ENCODE measurements at places on chromosomes 7 and 10.

GRCh38 chr7:116497708-116498107 lies 1.8 kb upstream of the CAV2 start:
- no peak for DNase-seq

- DNase-seq = no peak
These were observed 2.3 kb upstream of the MIOS start for GRCh38 chr7:7564323-7564780.

- no peak for DNase-seq
These were observed 205.8 kb downstream of the EXOC4 start for GRCh38 chr7:133458688-133459087.

DNA sequence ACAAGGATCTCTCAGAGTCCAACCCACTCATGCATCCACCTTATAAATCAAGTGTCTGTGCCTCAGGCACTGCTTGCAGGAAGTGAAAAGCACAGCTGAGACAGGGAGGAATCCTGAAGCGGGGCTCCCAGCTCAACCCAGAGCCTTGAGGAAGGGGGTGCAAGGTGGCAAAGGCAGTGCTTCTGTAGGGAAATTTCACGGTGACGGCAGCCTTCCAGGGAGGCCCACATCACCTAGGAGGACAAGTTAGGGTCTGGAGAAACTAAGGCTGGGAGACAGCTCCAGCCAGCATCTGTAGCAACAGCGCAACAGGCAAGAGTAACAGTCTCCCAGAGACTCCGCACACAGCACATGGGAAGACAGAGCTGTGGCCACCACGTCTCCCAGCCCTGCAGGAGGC lies 2.7 kb downstream of the AOC1 start:
- no peak for DNase-seq

DNA sequence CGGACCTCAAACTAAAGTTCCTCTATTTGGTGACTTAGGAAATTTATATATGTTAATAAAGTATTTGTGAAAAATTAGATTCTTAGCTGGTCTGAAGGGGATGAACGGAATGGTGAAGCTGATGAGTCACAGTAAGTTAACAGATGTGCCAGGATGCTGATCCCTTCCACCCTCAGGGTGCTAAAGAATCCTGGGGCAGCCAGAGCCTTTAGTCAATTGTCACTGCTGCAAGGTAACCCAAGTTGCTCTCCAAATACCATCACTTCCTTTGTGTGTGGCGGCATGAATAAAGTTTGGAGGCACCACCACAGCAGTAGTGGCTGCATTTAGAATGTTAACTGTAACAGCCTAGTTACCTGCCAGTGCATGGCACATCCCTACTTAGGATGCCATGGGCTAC lies 222.6 kb upstream of the PPP1R3A start:
- DNase-seq = no peak

GRCh38 chr10:97030894-97031293 lies 154.9 kb downstream of the SLIT1 start:
- no peak for DNase-seq

- DNase-seq = no peak
These were observed 431.0 kb upstream of the GALNT17 start for GRCh38 chr7:70700941-70701425.

GRCh38 chr10:28327491-28327880 lies 24.6 kb upstream of the MPP7 start:
- no peak for DNase-seq

DNA sequence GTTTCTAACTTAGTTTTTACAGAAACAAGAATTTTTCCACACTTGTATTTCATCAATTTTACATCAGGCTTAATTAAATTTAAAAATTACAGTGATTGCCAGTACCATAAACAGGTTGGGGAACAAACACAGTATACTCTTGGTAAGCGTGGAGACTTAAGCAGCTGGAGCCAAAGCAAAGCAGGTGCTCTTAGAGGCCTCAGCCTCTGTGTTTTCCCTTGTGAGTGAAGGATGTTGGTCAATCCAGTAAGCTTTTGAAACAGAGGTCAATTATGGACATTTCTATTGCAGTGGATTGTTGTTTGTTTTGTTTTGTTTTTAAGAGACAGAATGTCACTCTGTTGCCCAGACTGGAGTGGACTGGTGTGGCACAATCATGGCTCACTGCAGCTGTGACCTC lies 100.6 kb upstream of the CELF2 start:
- DNase-seq = no peak

DNA sequence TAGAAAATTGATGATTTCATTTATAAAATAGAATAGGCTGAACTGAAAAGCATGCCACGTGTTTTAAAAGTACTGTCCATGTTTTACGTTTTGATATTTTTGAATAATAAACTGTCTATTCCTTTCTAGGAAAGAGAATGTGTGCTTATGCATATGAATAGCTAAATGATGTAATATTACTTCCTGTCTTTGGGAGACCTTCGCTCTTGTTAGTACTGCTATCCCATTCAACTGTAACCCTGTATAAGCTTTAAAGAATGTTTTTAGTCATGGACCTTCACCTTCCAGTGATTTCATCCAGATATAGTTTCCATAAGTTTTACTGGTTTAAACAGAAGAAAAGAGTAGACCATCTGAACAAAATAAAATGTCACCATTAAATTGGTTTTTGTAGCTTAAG lies 274.4 kb upstream of the SEMA3A start:
- DNase-seq = no peak

- no peak for DNase-seq
These were observed 31.9 kb downstream of the FAM107B start for GRCh38 chr10:14742815-14743214.

GRCh38 chr7:94436700-94437099 lies 42.0 kb downstream of the COL1A2 start:
- no peak for DNase-seq

DNA sequence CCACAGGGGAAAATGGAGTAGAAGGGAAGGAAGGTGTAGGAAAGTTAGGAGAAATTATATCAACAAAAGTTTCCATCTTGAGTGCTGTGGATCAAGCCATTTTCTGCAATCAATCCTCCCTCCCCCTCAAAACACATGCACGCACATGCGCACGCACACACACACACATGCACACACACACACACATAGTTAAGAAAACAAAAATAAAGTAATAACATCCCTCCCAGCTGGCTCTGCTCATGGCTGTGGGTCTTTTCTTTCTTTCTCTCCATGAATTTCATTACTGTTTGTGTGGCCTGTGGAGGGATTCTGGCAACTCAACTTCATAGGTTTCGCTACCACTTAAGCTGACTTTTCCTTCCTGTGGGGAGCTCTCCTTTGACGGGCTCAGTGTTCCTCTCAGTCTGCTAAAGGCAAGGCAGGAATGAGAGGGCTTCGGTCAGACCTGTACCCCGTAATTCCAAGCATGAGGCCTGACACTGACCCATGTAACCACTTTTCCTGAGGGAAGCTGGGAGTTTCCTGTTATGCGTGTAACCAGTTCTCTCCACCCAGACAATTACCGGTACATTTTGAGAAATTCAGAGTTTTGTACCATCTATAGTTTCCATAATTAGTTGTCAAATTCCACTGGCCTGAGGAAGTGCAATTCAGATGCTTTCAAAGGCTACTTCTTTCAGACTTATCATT lies 79.8 kb downstream of the ZNF92 start:
- DNase-seq = no peak

DNA sequence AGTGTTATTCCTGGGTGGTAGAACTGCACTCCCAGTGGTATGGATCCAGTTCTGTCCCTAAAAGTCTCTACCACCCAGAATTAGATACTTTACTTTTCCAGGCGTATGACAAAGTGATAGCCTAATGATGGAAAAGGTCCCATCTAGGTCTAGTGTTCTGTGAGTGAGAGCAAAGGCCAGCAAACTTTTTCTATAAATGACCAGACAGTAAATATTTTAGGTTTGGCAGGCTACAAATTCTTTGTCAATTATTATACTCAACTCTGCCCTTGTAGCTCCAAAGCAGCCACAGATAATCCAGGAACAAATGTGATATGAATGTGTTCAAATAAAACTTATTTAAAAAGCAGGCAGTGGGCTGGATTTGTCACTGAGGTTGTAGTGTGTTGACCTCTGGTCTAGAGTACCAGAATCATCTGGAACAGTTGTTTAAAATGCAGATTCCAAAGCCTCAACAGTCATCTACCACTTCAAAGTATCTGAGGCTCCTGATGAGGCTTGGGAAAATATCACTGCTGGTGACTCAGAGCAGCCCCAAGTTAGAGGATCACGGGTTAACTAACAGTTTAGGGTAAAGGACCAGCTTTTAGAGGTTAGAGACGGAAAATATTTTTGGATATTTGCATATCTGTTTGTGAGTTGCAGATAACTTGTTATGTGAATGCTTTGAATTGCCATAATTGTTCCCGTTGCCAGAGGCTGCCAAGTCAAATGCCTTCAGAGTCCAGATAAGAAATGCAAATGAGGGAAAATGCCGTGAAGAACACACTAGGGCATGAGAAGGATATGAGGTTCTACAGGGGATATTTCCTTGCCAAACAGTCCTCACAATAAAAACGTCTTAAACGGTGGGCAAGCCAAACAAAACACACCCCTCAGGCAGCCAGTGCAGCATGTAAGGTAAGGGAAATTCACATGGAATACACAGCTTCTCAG lies 19.4 kb downstream of the NRAP start:
- DNase-seq = no peak

DNA sequence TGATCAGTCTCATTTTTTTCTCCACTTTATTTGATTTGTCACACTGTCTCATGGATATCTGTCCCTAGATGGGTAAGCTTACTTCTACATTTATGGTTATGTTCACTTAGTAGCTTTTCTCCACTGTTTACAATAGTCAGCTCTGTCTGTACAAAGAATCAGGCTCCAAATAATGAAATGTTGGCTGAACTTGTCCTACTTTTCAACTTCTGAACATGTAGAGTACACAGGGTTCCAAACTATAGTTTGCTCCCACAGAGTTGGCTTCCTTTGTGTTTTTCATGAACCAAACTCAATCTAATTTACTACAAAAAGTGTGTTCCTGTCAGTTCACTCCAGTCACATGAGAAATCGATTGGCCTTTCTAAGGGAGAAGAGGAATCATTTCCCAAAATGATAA lies 175.0 kb downstream of the CCDC71L start:
- no peak for DNase-seq

GRCh38 chr10:27052656-27053055 lies 47.6 kb downstream of the ANKRD26 start:
- no peak for DNase-seq

- DNase-seq = no peak
These were observed 155.6 kb upstream of the YAE1 start for GRCh38 chr7:39410582-39410981.

DNA sequence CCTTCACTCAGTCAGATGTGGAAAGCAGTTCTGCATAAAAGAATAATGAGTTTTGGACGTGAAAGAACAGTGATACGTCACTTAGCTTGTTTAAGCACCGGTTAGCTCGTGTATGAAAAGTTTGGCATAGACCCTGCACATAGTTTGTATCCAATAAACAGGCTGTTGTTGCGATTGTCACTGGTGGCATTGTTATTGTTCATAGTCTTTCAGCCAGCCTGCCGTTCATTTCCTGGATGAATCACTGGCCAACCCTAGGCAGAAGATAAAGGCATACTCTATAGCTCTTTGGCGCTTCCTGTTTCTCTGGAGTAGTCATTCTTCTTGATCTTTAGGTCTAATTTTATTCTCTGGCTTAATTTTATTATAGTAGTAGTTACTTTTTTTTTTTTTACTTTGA lies 57.8 kb upstream of the ANKRD30A start:
- no peak for DNase-seq

- DNase-seq = no peak
These were observed 24.0 kb downstream of the HABP2 start for GRCh38 chr10:113576852-113577251.

- no peak for DNase-seq
These were observed 113.4 kb upstream of the TCERG1L start for GRCh38 chr10:131424836-131425491.

- no peak for DNase-seq
These were observed 14.3 kb downstream of the ZMIZ2 start for GRCh38 chr7:44762726-44763522.

DNA sequence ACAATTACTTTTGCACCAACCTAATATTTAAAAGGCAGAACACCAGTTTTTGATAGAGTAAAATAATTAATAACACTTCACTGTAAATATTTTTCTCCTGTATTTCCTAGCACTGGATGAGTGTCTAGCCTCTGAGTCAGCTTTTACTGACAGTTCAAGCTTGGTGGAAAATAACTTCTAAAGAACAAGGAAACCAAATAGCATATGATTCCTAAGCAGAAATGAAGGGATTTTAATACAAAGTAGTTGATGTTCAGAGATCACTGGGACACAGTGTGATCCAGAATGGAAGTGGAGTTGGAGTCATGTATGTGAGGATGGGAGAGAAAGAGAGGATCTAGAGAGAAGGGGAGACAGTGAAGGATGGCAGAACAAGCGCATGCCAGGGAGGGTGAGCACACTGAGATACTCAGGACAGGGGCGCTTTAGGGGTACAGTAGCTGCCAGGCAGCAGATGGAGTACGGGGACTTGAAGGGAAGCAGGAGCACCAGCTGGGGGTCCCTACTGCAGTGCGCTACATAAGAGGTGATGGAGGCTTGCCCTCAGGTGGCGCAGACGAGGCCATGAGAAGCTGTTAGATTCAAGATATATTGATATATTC lies 117.9 kb upstream of the KLF6 start:
- DNase-seq = no peak

DNA sequence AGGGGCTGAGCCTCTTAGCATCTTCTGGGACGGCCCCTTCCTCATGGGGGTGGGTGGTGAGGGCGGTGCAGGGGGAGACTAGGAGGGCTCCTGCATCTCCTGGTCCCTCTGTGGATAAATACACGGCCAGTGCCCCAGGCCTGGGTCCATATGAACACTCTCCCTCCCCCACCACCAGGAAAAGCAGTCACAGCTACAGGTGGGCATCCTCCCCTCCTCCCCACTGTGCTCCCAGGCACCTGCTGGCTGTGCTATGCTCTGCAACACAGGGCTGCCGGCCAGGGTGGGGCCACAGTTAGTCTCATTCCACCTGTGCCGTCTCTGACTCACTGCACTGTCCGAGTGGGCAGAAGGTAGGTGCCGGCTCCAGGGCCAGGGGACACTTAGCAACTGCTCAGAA lies 87.3 kb upstream of the INSIG1 start:
- DNase-seq = no peak

GRCh38 chr10:44966816-44967509 lies 7.4 kb downstream of the RASSF4 start:
- no peak for DNase-seq

DNA sequence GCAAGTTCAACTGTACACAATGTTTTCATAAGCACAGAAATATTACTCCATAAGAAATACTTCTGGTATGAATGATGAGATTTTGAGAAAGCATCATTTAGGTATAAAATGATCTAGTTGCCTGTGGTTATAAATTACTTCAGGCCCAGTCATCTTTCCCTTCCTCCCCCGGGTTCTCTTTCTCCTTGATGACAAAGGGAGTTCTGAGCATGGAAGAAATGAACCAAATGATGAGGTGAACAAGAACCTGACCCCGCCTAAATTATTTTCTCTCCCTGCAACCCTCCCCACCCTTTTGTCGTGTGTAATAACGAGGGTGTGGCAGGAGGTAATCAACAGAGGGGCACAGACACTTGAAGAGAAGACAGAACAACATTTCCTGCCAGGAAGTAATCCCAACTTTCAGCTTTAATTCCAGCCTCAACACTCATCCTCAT lies 319.6 kb upstream of the SP8 start:
- no peak for DNase-seq

GRCh38 chr7:29957521-29958310 lies 31.9 kb downstream of the SCRN1 start:
- DNase-seq = no peak

- DNase-seq = no peak
These were observed at the start of gene MOGAT3 for GRCh38 chr7:101200862-101201599. Gene MOGAT3 (minus strand): TSS chr7:101201036. CDS start chr7:101200854, 182 bp downstream.

GRCh38 chr7:18689551-18689950 lies 194.0 kb downstream of the HDAC9 start:
- no peak for DNase-seq

- peak; percentile 46 for DNase-seq
These were observed 201.7 kb upstream of the PRSS58 start for GRCh38 chr7:142459551-142459963.

- no peak for DNase-seq
These were observed 827.7 kb downstream of the TNS3 start for GRCh38 chr7:46754140-46754720.

Data from CD4-positive, alpha-beta T cell treated with Interleukin-6 at 100 ng/mL for 8 hours (primary cell).